ENCODE measurements at places on chromosomes 11 and 22. TPM values are rescaled to one million over a fixed set of nuclear protein-coding genes. Genes with fewer than 3 reads are reported as not detected.

The OTOG gene
- polyA plus RNA-seq: 0.11 TPM

The SMC1B gene
- polyA plus RNA-seq: 0.33 TPM

The MS4A3 gene
- polyA plus RNA-seq: 0.66 TPM

The CRYBB2 gene
- polyA plus RNA-seq: 0.25 TPM

The PNPLA3 gene
- 1.5 TPM for polyA plus RNA-seq

The RAB3IL1 gene
- 28.5 TPM for polyA plus RNA-seq

The SRRD gene
- polyA plus RNA-seq: 32.3 TPM

The C1QTNF5 gene
- polyA plus RNA-seq: 27.2 TPM

The BARX2 gene
- polyA plus RNA-seq: 0.77 TPM

The PGA5 gene
- polyA plus RNA-seq: not detected

The LGR4 gene
- 140 TPM for polyA plus RNA-seq

The MOGAT2 gene
- polyA plus RNA-seq: 1.2 TPM

The BATF2 gene
- polyA plus RNA-seq: 2.7 TPM

The RAC2 gene
- polyA plus RNA-seq: 6.7 TPM

All from left renal cortex interstitium (tissue), 4 donors.